ENCODE measurements at places on chromosomes 12 and 14.

DNA sequence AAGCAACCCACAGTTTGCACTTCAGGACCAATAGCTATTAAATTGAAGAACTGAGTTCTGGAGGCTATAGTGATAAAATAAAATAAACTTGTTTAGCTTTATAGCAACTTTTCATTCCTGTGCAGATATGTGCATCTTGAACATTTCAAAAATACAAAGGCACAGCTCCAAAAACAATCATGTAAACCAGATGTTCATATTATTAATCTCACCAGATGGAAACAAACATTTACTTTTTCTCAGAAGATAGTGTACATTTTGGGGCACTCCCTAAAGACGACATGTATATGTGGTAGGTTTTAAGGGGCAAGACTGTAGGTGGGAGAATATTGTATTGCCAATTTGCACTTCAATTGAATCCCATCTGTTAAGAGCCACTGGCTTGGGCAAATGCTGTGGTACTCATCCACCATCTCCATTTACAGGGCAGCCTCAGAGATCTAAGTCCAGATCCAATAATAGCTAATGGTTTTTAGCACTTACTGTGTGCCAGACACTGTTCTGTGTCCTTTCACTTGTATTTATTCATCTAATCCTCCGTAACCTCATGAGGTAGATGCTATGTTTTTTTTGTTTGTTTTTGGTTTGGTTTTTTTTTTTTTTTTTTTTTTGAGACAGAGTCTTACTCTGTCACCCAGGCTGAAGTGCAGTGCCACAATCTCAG lies 49.1 kb downstream of the PTGER2 start:
- DNase-seq = no peak

DNA sequence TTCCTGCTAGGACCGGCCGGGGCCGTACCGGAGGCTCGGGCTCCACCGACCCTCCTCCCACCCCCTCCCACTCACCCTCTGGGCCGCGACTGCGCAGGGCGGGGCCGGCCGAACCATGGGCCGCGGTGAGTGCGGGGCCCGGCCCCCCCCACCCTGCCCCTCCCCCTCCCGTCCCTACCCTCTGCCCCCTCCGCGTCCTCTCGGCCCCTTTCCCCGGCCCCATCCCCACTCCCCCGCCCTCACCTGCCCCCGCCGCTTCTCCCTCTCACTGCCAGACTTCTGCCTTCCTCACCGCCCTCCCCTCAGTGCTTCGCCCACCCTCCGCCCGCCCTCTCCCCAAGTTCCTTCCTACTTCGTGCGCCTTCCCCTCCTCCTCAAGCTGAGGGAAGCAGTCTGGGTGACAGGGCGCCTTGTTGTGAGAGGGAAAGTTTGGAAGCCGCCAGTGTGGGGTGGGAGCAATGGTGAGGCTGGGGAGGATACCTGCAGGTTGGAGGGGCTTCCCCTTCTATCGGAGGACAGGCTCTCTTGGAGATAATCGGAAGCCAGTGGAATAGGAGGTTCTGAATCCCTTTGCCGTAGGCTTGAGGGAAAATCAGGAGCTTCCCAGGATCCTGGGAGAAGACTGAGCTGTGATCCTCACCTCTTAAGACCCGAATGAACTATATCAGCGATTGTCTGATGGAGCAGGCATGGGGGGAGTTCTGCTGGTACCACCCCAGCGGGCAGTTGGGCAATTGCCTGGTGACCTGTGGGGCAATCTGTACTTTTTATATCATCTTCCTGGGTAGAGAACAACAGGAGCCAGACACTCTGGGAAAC lies 472 bp downstream of the MBD6 start:
- no peak for DNase-seq

DNA sequence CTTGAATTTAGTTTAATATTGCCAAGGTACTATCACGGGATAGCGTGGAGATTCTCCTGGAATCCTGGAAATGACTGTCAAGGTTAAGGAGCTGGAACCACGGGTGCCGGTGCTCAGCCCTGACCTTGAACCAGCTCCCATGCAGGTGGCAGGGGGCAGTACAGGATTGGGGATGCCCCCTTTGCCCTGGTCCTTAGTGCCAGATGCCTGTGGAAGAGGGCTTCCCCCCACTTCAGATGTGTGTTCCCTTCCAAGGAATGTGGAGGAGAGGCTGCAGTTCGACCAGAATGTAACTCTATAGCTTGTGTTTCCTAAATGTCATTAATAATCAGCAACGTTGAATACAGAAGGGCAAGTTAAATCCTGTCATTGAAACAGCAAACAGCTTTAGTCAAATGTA lies 258.9 kb downstream of the VRK1 start:
- DNase-seq = no peak

- no peak for DNase-seq
These were observed 41.2 kb downstream of the TMTC2 start for GRCh38 chr12:82727886-82728285.

GRCh38 chr12:97748298-97748697 lies 285.7 kb downstream of the RMST start:
- no peak for DNase-seq

DNA sequence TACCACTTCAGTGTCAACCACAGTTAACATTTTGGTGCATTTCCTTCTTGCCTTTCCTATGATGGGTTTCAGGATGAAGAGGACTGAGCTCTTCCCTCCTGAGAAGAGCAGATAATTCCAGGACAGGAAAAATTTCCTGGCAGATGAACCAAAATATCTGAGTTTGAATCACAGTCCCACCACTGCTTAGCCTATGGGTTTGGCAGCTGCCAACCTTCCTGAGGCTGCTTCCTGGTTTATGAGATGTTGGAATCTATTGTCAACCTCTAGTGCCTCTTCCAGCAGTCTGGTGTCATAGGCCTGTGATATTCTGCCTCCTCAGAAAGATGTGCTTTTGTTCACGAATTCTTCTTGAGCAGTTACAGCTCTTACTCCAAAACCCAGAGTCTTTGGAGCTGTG lies 197.4 kb upstream of the FRMD6 start:
- DNase-seq = no peak

- DNase-seq = no peak
These were observed 74.6 kb downstream of the ZFP36L1 start for GRCh38 chr14:68718023-68718990.

GRCh38 chr14:103695296-103696069 lies 19.8 kb downstream of the XRCC3 start:
- DNase-seq = no peak

DNA sequence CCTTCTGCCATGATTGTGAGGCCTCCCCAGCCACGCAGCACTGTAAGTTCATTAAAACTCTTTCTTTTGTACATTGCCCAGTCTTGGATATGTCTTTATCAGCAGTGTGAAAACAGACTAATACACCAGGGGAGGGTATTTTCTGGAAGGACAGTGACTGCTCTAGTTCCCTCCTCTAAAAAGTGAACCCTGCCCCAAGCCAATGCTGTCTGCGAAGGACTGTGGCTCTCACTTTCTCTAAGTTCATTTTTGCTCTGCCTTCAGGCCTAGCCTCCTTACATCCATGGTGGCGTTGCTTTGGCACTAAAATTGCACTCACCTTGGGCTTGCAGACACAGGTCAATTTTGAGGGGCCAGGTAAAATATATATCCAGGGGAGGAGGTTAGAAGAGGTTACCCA lies 323.0 kb downstream of the VRK1 start:
- DNase-seq = no peak

GRCh38 chr12:11724888-11725311 lies 75.4 kb downstream of the ETV6 start:
- DNase-seq = no peak

GRCh38 chr14:52876311-52876710 lies 74.5 kb downstream of the FERMT2 start:
- no peak for DNase-seq

DNA sequence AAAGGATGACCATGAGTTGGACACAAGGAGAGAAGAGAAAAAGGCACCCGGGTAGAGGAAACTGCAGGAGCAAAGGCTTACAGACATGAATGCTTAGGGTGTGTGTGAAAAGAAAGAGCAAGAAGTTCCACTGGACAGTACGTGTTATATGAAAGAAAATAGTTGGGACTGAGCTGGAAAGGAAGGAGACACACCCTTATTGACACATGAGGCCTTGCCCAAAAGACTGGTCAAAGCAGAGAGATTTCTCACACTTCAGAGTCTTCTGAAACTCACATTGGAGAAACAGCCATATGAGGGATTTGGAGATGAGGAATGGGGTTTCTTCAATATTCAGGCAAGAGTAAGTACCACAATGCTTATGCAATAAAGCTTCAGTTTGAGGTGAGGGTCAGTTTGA lies 56.0 kb downstream of the TTC9 start:
- no peak for DNase-seq

DNA sequence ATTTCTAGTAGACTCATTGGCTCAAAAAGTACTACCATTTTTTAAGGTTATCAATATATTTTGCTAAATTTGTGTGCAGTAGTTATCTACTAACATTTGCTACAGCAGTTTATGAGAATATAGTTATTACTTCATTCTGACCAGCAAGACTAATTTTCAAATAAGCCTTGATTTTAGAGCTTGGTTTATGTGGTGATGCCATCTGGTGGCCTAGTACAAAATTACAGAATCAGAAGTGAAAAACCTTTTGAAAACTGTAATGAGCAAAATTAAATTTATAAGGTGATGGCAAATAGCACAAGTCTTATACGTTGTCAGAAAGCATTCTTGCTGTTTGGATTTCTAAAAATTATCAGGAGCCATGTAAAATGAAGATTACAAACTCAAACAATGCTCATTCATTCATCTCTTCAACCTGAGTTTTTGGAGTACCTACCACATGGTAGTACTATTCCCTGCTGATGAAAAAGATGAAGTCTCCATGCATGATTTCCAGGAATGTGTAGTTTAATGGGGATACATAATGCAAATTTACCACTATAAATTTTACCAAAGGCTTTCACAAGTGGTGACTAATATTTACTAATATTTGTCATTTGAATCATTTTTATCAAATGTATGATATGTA lies 51.0 kb downstream of the MAGOHB start:
- DNase-seq = peak; percentile 22

GRCh38 chr14:71372411-71372838 lies 465.2 kb downstream of the PCNX1 start:
- DNase-seq = peak; percentile 15

DNA sequence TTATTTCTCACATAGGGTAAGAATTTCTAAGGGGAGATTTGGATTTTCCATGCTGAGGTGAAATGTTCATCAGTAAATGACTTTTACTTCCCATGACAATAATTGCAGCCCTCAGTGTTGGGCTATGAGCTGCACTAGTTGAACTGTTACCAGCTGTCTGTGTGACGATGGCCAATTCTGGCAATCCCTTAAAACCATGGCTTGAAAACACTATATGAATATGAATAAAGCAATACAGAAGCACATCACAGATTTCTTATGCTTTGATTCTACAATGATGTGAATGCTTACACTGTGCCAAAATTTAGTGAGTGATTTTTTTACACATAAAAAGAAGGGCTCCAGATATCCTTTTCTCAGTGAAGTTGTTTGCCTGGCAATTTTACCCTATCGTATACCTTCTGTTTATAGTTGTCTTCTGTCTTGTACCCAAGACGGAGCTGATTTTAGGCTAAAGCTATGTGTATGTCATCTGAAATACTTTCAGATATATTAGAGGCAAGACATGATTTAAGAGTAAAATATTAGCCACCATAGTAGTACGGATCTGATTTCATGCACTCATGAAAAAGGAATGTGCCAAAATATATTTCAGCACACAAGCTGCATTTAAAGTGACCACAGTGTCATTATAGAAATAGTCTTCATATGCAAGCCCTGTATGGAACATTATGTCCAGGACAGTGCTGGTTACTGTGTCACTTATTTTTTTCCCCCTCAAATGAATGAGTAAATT lies 52.0 kb downstream of the SLC38A4 start:
- no peak for DNase-seq

DNA sequence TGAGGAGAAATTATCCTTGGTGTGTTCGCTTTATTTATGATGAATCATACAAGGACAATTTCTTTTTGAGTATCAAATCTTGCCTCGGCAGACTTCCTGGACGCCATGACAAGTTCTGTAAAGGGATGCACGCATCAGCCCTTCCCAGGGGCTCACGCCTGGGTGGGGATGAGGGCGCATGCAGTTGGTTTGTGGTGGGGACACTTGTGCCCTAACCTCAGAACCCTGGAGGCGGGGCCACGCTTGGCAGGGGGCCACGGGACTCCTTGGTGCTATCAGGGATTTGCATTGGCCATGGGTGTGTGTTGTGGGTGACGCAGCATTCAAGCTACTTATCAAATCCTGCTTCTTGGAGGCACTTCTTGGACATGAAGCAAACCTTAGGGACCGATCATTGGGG lies 143.8 kb upstream of the RTL1 start:
- no peak for DNase-seq

DNA sequence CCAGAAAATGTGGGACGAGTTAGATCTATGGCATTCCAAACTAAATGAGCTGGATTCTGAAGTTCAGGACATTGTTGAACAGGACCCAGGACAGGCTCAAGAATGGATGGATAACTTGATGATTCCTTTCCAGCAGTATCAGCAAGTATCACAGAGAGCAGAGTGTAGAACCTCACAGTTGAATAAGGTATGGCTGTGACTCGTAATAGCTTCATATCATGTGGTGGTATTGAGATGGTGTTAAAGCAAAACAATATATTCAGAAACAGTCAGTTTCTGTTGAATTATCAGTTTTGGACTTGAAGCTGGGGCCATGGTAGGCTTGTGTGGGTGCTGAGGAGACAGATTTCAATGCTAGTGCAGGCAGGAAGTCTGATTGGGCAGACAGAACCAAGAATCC lies 213.7 kb downstream of the ESR2 start:
- DNase-seq = no peak

- no peak for DNase-seq
These were observed 26.1 kb upstream of the GZMB start for GRCh38 chr14:24659916-24660570.

- no peak for DNase-seq
These were observed 1516.4 kb downstream of the AACS start for GRCh38 chr12:126581655-126582054.

DNA sequence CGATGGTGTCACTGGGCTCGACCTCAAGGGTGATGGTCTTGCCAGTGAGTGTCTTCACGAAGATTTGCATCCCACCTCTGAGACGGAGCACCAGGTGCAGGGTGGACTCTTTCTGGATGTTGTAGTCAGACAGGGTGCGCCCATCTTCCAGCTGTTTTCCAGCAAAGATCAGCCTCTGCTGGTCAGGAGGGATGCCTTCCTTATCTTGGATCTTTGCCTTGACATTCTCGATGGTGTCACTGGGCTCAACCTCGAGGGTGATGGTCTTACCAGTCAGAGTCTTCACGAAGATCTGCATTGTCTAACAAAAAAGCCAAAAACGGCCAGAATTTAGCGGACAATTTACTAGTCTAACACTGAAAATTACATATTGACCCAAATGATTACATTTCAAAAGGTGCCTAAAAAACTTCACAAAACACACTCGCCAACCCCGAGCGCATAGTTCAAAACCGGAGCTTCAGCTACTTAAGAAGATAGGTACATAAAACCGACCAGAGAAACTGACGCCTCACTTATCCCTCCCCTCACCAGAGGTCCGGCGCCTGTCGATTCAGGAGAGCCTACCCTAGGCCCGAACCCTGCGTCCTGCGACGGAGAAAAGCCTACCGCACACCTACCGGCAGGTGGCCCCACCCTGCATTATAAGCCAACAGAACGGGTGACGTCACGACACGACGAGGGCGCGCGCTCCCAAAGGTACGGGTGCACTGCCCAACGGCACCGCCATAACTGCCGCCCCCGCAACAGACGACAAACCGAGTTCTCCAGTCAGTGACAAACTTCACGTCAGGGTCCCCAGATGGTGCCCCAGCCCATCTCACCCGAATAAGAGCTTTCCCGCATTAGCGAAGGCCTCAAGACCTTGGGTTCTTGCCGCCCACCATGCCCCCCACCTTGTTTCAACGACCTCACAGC lies 717 bp downstream of the UBC start:
- no peak for DNase-seq

GRCh38 chr12:34290381-34290995 lies 268.2 kb downstream of the ALG10 start:
- DNase-seq = no peak

- DNase-seq = peak; percentile 19
These were observed 20.7 kb downstream of the ATXN2 start for GRCh38 chr12:111578276-111578970.
